ENCODE measurements at places on chromosomes 1 and 21.

DNA sequence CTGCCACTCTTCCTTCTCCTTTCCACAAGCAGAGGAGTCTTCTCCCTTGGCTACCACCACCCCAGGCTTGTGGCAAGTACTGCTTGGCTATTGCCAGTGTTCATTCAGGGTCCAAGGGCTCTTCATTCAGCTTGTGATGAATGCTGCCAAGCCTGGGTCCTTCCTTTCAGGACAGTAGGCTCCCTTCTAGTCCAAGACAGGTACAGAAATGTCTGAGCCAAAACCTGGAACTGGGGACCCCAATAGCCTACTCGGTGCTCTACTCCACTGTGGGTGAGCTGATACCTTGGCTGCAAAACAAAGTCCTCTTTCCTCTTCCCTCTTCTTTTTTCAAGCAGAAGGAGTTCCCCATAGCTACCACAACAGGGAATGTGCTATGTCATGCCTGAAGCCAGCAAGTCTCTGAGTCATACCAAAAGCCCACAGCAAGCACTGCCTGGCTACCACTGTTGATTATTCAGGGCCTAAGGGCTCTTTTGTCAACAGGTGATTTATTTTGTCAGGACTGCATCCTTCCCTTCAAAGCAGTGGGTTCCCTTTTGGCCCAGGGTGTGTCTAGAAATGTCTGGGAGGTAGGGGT lies 268.9 kb downstream of the HHAT start:
- peak; percentile 94 for DNase-seq

GRCh38 chr1:185132534-185132933 lies 24.2 kb downstream of the TRMT1L start:
- no peak for DNase-seq

- DNase-seq, result peak; percentile 29
These were observed at the start of gene DCDC2B for GRCh38 chr1:32208891-32209328. DCDC2B (plus strand) TSS chr1:32209089; CDS start chr1:32209094, 5 bp downstream.

GRCh38 chr1:110513511-110513910 lies 5.5 kb downstream of the KCNA10 start:
- DNase-seq, result peak; percentile 27

DNA sequence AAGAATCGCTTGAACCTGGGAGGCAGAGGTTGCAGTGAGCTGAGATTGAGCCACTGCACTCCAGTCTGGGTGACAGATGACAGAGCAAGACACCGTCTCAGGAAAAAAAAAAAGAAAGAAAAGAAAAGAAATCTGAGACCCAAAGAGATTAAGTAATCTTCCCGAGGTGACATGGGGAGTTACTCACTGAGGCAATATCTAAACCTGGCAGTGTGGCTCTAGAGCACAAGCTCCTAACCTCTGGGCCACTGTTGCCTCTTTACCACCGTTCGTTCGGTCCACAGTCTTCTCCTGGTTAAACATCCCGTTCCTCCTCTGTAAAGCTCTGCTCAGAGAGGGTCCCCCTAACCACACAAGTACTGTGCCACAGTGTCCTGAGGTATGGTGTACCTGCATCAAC lies 1.5 kb downstream of the HMGCL start:
- no peak for DNase-seq

DNA sequence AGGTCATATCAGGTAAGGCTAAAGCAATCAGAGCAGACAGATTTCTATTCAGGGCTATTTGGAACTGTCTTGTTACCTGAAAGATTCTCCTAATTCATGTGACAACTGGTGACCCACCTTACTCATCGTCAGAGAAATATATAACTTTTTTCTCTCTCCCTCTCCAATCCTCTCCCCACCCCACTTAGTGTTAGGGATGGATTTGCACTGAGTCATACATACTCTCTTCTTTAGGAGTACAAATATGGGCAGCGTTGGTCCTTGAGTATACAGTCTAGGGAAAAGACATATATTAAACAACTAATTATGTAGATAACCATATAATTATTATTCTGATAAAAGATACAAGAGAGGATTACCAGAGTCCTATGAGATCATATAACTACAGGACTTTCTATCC lies 246.3 kb downstream of the HHIPL2 start:
- DNase-seq, result no peak

DNA sequence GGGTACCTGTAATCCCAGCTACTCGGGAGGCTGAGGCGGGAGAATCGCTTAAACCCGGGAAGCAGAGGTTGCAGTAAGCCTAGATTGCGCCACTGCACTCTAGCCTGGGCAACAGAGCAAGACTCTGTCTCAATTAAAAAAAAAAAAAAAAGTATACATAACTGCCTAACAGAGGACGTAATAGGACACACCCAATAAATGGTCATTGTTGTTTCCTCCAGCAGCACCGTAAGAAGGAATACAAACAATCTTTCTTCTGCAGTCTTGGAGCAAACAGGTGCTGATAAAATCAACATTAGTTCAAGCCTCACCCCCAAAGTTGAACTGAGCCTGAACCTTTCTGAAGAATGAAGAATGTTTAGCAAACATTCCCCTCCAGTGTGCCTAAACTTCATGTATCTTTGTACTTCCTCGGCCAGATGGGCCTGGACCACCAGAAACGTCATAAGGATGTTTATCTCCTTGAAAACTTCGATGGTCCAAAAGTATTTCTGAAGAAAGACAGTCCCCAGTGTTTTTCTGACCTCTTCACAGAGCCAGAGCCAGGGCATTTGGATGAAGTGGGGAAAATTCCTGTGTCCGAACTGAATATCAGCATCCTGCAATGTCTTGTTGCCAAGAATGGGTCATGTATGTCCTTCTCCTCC lies 136.8 kb upstream of the F3 start:
- DNase-seq, result no peak

Measured in GM23248 (cell line).